Jurkat, Clone E6-1 (cell line): ENCODE measurements at places on chromosomes 4 and X.

- DNase-seq = no peak
Observed at GRCh38 chrX:110430293-110431076, 71.8 kb downstream of the RTL9 start.

GRCh38 chr4:111781611-111782010 lies 363.6 kb upstream of the FAM241A start:
- DNase-seq = no peak

DNA sequence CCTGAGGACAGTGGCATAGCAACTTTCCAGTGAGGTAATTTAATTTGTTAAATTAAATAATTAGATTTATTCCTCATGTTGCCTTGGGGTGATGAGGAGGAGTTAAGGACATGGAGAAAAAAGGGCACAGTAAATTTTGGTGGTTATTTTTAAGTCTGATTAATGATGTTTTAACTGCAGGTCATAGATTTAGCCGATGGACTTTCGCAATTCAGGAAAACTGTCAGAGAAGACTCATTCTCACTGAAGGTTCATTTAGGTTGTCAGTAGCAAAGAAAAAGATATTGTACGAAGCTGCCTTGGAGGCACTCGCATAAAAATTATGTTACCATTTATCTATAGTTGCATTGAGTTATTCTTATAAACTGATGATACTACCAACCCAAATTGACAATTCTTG lies 164.2 kb upstream of the PITX2 start:
- no peak for DNase-seq

GRCh38 chr4:70196857-70197256 lies 1.3 kb downstream of the ODAM start:
- no peak for DNase-seq

DNA sequence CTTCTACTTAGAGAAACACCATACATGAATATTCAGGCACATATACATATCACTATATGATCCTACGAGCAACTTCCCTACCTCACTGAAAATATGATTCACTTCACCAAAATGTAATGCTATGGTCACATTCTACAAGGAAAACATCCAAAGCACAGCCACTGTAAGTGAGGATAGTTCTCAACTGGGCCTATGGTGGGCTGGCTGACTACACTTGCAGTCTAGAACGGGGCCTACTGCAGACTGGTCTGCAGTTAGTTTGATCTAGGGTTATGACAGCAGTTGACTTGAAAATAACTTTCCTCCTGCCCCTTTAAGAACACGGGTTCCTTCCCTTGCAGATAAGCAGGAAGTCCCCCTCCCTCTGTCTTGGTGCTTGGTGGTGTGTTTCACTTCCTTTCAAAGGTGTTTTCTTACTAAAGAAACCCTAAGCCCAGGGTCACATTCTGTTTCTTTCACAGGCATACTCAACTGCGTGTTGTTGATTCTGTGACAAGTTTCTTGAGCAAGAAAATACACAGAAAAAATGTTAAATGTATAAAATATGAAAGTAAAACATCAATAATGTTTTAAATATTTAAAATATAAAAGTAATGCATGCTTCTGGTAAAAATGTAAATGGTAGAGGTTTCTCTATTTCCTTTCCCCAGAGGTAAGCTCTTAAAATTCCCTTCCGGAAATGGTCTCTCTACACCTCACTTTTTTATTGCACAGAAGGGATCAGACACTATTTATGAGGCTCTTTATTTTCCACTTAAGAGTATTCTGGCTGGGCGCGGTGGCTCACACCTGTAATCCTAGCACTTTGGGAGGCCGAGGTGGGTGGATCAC lies 18.0 kb upstream of the TMSB4X start:
- DNase-seq = peak; percentile 93

- DNase-seq = no peak
Observed at GRCh38 chrX:39477762-39478120, 620.0 kb downstream of the BCOR start.

GRCh38 chrX:148768296-148768695 lies 267.9 kb downstream of the AFF2 start:
- no peak for DNase-seq

GRCh38 chr4:1048773-1049590 lies 37.6 kb downstream of the FGFRL1 start:
- DNase-seq = no peak

- DNase-seq = no peak
Observed at GRCh38 chrX:142156567-142156966, 48.5 kb downstream of the MAGEC2 start.

DNA sequence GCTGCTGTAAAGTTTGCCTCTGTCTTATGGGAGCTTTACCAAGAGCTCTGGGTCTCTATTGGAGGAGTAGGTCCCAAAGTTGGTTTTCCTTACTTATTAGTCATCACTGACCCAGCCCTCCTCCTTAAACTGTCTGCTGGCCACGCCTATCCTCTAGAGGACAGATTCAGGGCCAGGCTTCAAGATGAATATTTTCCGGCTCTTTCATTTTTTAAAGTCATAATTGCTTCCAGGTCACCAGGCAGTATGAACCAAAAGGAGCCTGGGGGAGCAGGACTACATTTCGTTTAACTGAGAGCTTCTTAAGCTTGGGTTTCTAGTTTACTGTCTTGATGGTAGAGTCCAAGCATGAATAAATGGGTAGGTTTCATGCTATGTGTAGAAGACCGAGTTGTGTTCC lies 13.7 kb downstream of the BCORL1 start:
- no peak for DNase-seq

- DNase-seq = no peak
Observed at GRCh38 chrX:149073479-149073878, 431.6 kb downstream of the IDS start.

GRCh38 chr4:41014158-41014557 lies 200.2 kb downstream of the APBB2 start:
- DNase-seq = no peak

GRCh38 chr4:181301735-181302710 lies 941.2 kb upstream of the TENM3 start:
- DNase-seq = peak; percentile 25

- DNase-seq = no peak
Observed at GRCh38 chrX:110012818-110013485, 10.0 kb downstream of the TMEM164 start.

DNA sequence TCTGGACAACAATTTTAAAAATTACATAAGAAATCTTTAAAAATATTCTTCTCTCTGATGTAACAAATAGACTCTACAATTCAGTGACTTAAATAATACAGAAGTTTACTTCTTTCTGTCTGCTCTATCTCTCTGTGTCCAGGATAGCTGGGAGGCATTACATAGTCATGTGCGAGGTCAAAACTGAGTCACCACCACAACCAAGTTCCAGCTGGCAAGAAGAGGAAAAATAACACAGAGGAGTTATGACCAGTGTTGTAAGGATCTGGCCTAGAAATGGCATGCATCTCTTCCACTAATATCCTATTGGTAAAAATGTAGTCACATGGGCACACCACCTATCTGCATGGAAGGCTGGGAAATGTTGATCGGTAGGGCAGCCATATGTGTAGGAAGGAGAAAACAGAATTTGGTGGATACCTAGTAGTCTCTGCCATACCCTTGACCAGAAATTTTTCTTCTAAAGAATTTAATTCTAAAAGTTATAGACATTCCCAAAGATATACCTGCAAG lies 39.4 kb upstream of the WDFY3 start:
- DNase-seq = no peak

GRCh38 chr4:173403051-173403450 lies 4.1 kb upstream of the SCRG1 start:
- DNase-seq = no peak

DNA sequence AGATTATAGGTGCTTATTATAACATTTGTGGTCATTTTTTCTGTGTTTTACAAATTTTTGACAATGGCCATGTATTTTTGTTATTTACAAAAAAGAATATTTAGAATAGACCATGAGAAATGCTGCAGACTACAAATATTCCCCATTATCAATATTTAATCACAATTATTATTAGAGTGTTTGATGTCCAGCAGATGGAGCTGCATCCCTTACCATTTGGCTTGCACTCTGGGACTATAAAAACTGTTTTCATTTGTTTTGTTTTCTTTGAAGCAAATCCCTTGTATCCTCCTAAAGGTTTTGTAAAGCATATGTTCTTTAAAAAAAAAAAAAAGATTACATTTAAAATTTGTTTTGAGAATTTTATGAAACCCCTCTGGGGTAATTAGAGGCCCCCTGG lies 85.6 kb upstream of the CXorf66 start:
- no peak for DNase-seq

- no peak for DNase-seq
Observed at GRCh38 chrX:72060196-72060920, 71.4 kb downstream of the RTL5 start.

- DNase-seq = no peak
Observed at GRCh38 chr4:3611778-3612177, 79.6 kb upstream of the LRPAP1 start.

DNA sequence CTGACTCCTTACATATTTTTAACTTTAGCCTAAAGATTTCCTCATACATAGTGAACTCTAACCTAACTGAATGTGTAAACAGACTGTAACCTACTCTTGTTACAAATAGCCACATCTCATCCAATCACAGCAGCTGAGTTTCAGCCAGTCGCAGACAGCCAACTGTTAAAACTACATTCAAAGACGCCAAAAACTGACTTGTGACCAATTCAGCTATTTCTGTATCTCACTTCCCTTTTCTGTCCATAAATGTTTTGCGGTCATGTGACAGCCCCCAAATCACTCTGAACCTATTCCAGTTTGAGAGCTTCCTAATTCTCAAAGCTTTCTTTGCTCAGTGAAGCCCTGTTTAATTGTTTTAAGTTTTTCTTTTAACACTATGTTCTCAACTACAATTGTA lies 2731.9 kb downstream of the ARAP2 start:
- DNase-seq = no peak

GRCh38 chr4:158018221-158018830 lies 154.5 kb downstream of the GASK1B start:
- no peak for DNase-seq

DNA sequence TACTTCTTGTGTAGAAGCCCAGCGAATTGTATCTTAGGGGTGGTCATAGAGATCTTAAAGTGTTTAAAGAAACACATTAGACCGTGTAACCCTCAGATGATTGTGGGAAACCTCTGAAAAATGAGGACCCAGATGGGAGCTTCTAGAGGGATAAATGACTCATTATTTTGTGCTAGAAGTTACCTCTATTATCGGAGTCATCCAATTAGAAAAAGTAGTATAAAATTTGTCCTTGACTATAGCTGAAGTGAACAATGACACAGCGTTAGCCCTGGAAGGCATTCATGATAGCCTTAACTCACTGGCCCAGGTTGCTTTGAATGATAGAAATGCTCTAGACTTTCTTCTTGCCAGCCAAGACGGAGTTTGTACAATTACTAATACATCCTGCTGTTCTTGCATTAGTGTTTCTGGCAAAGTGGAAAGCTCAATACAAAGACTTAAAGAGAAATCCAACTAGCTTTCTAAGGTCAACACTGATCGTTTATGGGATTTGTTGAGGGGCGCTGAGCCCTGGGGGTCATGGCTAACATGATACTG lies 178.9 kb upstream of the VEGFC start:
- DNase-seq = no peak

GRCh38 chrX:70012756-70013155 lies 37.0 kb downstream of the AWAT2 start:
- no peak for DNase-seq

DNA sequence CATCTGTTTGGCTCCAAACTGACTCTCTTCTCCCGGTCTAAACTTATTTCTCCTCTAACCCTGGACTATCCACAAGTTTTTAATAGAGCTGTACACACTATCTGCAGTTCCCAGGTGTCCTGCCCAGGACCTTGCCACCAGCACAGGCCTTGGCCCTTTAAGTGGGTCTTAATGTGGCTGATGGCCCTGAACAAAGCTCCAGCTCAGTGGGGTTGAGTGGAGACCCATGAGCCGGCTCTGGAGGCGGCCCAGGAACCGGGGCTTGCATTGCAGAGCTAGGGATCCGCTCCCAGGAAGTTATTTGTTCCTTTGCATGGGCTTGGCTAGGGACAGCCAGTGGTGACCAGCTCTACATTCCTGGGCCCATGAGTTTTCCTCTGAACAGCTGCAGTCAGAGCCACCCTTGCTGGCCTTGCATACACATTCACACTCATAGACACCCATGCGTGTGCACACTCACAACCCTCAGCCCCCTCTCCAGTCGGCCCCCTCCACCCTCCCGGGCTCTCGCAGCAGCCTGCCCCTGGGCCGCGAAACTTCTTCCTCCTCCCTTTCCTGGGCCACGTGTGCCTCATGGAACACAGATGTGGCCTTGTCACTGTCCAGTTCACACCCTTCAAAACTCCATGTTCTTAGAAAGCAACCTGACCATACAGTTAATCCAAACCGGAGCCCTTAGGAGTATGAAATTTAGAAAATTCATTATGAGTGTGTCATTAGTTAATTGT lies 58.2 kb downstream of the GPR143 start:
- DNase-seq = no peak

DNA sequence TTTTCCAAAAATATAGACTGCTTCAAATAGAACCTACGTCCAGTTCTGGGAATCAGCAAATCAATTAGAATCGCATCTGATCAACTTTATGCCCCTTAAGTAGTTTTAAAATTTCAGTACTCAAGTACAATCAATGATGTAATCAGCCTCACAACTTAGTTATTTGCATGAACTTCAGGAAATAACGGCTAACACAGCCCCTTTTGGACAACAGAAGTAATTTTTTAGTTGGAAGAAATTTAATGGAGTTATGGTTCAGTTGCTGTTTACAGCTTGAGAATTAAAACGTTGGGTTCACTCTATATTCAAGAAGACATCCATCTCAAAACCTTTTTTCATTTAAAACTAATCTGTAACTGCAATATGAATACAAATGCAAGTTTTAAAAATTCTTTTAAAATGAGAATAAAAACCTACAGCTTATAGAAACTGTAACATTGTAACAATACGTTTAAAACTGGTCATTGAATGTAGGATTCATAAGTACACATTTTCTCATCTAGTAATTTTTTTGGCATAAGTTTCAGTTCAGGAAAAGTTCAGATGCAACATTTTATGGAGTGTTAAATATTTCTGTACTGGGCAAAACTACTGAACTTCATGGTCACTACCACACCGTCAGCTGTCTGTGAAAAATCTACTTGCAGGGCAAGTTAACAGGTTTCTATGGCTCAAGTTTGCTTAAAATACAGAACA lies 956 bp downstream of the TAPT1 start:
- no peak for DNase-seq

DNA sequence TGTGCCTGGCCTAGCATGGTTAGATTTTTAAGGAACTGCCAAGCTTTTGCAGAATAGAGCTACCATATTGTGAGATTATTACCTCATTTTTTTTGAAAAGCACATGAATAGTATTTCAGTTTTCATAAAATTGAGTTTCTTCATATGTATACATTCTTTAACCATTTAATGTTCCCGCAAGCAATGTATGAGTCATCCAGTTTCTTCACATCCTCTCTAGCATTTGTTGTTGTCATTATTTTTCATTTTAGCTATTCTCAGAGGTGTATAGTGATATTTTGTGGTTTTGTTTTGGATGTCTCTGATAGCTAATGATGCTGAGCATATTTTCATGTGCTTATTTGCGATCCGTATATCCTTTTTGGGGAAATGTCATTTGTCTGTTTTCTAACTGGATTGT lies 74.9 kb downstream of the GLUD2 start:
- no peak for DNase-seq

GRCh38 chr4:155599085-155599484 lies 67.6 kb upstream of the GUCY1A1 start:
- DNase-seq = no peak
